ENCODE measurements at places on chromosomes 1 and 21. TPM values are rescaled to one million over a fixed set of nuclear protein-coding genes. Genes with fewer than 3 reads are reported as not detected.

PKP1 gene
- 0.04 TPM for total RNA-seq

KRTAP21-2 gene
- total RNA-seq: not detected

GRCh38 chr21:16743317-16743716, 769.5 kb upstream of the CXADR start:
- H3K36me3 ChIP-seq: no peaks in the 10 kb centered on the region
- no peak overlapping the region for H3K4me3 ChIP-seq
- no peaks in the 10 kb centered on the region for H3K4me1 ChIP-seq
- H3K27me3 ChIP-seq: no peaks in the 10 kb centered on the region
- DNase-seq: no peak

DNA sequence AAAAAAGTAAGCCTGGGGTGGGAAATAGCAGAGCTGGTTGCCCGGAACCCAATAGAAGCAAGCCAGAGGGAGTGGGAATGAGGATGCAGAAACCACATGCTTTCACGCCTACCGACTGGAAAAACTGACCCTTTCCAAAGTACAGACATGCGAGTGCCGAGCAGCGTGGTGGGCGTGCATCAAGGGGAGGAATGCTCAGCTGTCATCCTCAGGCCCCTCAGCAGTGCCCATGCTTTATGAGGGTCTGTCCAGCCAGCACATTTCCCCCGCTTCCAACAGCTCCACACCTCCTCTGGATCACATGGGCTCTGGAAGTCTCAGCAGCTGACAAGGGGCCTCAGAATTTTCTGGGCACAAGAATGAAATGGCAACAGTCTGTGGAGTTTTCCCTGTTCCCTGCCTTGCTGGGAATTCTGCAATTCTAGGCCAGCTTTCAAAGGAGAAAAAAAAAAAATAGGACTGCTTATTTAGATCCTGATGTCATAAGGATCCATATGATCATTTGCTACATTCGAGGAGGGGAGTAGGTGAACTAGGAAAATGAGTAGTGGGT, 19.1 kb upstream of the IKBKE start:
- no peak overlapping the region for H3K4me3 ChIP-seq
- H3K4me1 ChIP-seq: peaks cover 5% of the 10 kb centered on the region
- no peaks in the 10 kb centered on the region for H3K27me3 ChIP-seq
- no peak for DNase-seq
- no peak overlapping the region for H3K27ac ChIP-seq

DNA sequence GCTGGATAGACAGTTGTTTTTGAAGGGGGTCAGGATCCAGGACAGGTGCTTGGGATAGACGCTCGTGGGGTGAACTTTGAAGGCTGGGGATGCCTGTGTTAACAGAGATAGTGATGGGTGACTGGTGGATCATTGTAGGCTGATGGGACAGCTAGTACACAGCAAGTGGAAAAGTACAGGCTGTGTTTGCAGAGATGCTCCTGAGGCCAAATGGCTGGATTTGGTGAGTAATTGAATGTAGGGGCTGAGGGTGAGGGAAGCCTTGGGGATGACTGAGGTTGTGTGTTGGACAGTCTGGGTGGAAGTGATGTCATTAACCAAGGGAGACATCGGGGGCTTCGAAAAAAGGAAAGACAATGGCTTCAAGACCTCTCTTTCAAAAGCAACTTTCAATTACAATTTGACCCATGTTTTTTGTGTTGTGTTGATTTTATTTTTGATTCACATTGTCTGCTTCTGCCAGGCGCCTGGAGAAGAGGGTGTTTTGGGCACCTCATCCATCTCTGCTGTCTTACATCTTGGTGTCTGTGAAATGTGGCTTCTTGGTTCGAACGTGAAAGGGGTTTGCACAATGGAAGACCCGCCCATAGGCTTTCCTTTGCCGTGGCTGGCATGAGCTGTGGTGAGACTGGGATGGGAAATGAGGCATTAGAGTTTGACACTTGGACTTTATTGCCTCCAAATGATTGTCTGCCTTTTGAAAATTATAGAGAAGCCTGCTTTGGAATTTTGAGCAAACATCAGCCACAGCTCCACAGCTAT, 147.5 kb downstream of the FOXD2 start:
- H3K4me1 ChIP-seq: peaks cover 3% of the 10 kb centered on the region
- no peaks in the 10 kb centered on the region for H3K36me3 ChIP-seq
- DNase-seq: no peak
- no peak overlapping the region for H3K4me3 ChIP-seq
- H3K27ac ChIP-seq: no peak overlapping the region

DNA sequence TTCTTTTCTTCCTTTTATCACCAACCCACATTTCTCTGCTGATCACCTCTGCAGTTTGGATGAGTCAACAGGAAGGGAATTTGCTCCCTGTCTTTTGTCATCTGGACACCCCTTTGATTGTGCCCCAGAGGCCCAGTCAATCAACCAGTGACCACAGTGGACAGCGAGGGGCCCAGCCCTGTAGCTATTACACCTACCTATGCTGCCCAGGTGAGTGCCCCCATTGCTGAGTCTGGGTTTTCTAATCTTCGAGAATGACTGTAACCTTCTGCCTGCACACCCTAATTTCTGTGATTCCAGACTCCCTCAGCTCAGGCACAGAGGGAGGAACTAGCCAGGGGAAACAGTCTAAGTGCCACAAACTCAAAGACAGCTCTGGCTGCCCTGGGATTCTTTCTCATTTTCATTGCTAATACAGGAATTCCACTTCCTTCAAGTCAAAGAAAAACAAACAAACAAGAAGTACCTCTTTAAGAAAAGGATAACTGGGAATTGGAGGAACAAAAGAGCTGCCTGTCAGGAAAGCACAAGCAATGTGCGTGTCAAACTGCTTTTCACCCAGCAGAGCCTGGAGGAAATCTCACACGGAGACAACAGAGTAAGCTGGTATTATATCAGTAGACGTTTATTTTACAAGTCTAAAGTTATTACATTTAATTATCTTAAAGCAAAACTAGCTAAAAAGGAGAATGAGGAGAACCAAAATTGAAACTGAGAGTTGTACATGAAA, 311.1 kb downstream of the AJAP1 start:
- no peak for DNase-seq
- H3K4me3 ChIP-seq: no peak overlapping the region
- no peak overlapping the region for H3K27ac ChIP-seq
- H3K36me3 ChIP-seq: no peaks in the 10 kb centered on the region

DNA sequence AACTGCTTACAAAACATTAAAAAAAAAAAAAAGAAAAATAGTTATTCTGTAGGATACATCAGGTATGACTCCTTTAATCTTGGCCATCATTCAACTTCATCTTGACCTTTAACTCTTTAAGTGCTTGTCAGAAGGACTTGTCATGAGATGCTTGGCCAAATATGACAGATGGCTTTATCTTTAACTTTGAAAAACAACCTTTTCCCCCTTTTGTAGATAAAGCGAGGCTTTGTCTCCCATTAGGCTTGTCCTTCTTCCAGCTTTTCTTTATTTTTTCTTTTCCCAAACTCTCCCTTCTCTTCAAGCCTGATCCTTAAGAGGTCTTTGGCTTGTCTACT, 2.3 kb downstream of the SRSF10 start:
- peak overlapping the region; percentile 97 for H3K4me3 ChIP-seq
- peaks cover 59% of the 10 kb centered on the region for H3K36me3 ChIP-seq
- H3K27me3 ChIP-seq: peaks cover 3% of the 10 kb centered on the region
- DNase-seq: no peak
- peaks cover 47% of the 10 kb centered on the region for H3K4me1 ChIP-seq

RNF19B gene
- 10.2 TPM for total RNA-seq

- H3K27ac ChIP-seq: no peak overlapping the region
- no peaks in the 10 kb centered on the region for H3K27me3 ChIP-seq
- no peak overlapping the region for H3K4me3 ChIP-seq
- DNase-seq: no peak
Observed at GRCh38 chr1:8595941-8596340, 221.5 kb downstream of the RERE start.

DNA sequence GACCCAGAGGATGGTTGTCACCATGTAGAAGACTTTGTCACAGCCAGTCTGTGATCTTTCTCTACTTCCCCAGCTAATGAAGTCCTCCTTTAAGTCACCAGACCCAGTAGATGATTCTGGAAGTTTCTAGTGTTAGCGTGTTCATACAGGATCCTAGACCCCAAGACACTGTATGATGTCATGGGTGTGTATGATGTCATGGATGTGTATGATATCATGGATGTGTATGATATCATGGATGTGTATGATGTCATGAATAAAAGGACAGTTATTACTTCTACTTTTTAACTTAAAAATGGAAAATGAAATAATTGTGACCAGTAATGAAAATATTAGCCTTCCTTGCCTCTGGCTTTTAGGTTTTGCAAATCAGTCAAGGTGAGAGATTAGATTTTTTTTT, 260.0 kb downstream of the FMN2 start:
- H3K4me3 ChIP-seq: no peak overlapping the region
- H3K36me3 ChIP-seq: no peaks in the 10 kb centered on the region
- DNase-seq: no peak
- H3K27ac ChIP-seq: no peak overlapping the region
- no peaks in the 10 kb centered on the region for H3K27me3 ChIP-seq
- H3K4me1 ChIP-seq: no peaks in the 10 kb centered on the region

GRCh38 chr21:41830145-41830707, 48.9 kb downstream of the PRDM15 start:
- DNase-seq: no peak
- H3K36me3 ChIP-seq: no peaks in the 10 kb centered on the region
- no peak overlapping the region for H3K27ac ChIP-seq
- no peaks in the 10 kb centered on the region for H3K27me3 ChIP-seq
- H3K4me1 ChIP-seq: no peaks in the 10 kb centered on the region

CIART gene
- total RNA-seq: 5.2 TPM

NT5C1A gene
- total RNA-seq: 0.32 TPM

RGS8 gene
- total RNA-seq: not detected

GRCh38 chr1:233355841-233356704, 28.5 kb downstream of the MAP3K21 start:
- no peak for DNase-seq
- peaks cover 1% of the 10 kb centered on the region for H3K4me1 ChIP-seq
- H3K36me3 ChIP-seq: no peaks in the 10 kb centered on the region
- no peak overlapping the region for H3K4me3 ChIP-seq

LCE1D gene
- total RNA-seq: not detected

GRCh38 chr1:119115311-119115710, 25.1 kb downstream of the WARS2 start:
- DNase-seq: no peak
- H3K36me3 ChIP-seq: peaks cover 57% of the 10 kb centered on the region
- H3K4me1 ChIP-seq: no peaks in the 10 kb centered on the region
- H3K27ac ChIP-seq: no peak overlapping the region

DNASE2B gene
- total RNA-seq: not detected

GRCh38 chr1:222631611-222632208, 13.8 kb downstream of the MIA3 start:
- no peaks in the 10 kb centered on the region for H3K27me3 ChIP-seq
- peaks cover 11% of the 10 kb centered on the region for H3K4me1 ChIP-seq
- H3K27ac ChIP-seq: no peak overlapping the region

- no peaks in the 10 kb centered on the region for H3K27me3 ChIP-seq
- no peak overlapping the region for H3K4me3 ChIP-seq
- peaks cover 9% of the 10 kb centered on the region for H3K4me1 ChIP-seq
- no peak overlapping the region for H3K27ac ChIP-seq
Observed at GRCh38 chr1:43783671-43784205, 76.4 kb downstream of the ST3GAL3 start.

GRCh38 chr1:151594143-151594625, 17.7 kb upstream of the SNX27 start:
- H3K4me1 ChIP-seq: peaks cover 5% of the 10 kb centered on the region
- H3K27ac ChIP-seq: no peak overlapping the region
- H3K27me3 ChIP-seq: peaks cover 12% of the 10 kb centered on the region
- peak overlapping the region; percentile 59 for H3K4me3 ChIP-seq
- no peaks in the 10 kb centered on the region for H3K36me3 ChIP-seq
- DNase-seq: peak; percentile 83

Data from activated naive CD8-positive, alpha-beta T cell treated with anti-CD3 and anti-CD28 coated beads for 36 hours (primary cell).